Stimulated activated CD8-positive, alpha-beta memory T cell treated with anti-CD3 and anti-CD28 coated beads, Interleukin-2, amount 100 ng/mL, for 48 hours (primary cell): ENCODE measurements at places on chromosomes 3 and 15.

DNA sequence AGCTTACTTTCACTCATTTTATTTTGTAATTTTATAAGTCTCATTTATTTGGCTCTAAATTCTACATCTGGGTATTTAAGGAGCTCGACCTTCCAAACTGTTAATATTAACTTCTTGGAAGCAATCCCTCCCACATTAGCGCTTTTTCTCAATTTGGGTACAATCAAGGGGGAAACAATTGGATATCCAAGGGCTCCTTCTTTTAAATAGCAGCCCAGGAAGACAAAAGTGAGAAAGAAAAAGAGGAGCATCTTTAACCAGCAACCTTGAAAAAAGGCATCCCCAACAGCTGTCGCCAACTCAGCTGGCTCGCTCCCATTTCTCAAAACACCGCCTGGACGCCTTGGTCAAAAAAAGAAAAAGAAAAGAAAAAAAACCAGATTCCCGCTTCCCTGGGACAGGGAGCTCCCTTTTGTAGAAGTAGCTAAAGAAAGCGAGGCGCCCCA, 873 bp downstream of the C3orf70 start:
- DNase-seq, result no peak

DNA sequence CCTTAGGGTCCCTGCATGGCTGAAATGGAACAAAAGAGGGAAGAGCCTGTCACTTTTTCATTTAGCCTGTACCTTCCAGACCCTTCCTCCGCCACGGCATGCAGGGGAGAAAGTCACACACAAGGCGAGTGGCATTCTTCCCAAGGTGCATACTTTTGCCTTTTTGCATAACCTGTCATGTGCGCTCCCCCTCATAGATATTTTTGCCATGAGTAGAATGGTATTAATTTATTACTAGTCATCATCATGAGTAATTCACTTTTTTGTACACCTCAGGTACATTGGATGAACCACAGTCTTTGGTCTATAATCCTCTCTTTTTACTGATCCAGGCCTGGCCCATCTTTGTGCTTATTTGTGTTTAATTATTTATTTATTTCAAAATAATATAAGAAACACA, 8.9 kb upstream of the BUB1B start:
- DNase-seq, result no peak

DNA sequence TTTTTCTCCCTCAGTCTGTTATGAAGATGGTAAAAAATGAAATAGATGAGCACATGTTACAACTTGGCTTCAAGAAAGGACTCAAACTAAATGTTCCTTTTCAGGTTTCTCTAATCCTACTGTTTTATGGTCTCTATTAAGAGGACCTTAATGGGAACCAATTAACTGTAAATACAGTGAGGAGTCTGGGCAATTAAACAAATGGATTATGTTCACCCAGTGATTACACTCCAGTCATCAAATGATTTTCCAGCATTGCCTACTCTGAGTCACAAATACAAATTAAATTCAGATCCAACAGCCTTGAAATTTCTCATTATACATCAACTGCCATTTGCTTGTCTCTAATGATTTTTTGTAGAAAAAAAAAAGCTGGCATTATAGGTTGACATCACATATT, 129.2 kb downstream of the NEK10 start:
- DNase-seq, result no peak

DNA sequence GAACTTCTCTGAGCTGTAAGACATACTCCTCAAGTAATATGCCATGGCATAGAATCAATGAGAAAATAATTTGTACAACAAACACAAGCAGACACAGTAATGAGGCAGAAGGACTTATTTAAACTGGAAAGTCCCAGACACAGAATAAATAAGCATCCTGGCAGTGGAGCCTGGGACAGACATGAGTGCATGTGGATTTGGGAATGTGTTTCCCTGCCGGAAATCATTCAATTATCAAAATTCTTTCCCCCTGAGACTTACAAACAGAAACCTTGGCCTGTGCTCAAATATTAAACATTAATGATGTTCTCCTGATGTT, 520.1 kb downstream of the ROBO1 start:
- no peak for DNase-seq

DNA sequence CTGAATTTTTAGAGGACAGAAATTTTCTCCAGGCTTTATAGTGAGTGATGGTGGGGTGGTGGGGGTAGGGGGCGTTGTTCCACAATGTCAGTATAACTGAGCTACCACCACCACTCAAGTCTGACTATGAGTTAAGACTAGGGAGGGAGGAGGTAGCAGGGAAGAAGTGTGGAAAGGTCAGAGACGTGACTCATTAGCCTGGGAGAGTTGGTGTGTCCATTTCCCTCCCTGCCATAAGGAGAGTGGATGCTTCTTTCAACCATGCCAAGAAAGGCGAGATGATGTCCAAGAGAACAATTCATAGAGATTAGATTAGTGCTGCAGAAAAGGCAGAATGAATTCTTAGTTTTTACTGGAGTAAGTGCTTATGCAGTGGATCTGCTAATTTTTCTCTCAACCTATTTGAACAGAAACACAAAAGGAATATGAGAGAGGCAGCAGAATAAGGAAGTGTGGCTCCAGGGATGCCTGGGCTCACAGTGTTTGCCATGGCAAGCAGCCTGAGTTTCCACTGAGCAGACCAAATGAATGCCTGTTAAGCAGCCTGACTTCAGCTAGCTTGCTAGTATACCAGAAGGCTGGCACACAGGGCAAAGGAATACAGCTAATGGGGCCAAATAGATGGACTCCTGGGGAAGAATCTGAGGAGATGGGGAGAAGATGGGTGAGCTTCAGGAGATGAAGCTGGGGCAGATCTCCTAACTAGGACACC, 708.9 kb downstream of the NTRK3 start:
- DNase-seq, result no peak

GRCh38 chr3:194691481-194692283, 6.0 kb downstream of the FAM43A start:
- DNase-seq, result no peak

DNA sequence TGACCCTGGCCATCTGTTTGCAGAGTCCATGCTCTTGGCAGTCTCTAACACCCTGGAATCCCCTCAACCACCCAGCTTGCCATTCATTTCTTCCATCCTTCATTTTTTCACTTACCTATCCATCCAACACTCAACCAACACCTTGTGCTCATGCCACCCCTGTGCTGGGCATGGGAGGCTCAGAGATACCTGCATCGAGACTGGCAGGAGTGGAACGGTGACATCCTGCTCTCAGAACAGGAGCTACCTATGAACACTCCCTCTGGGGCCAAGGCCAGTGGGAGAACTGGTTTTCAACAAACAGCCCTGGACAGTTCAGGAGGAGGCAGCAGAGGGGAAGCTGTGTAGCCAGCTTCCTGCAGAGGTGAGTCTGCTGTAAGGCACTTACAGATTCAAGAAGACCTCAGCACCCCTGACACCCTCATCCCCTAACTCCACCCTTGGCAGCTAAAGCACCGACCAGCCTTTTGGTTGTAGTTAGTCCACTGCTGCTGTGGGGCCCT, 19.5 kb upstream of the ATP2B2 start:
- no peak for DNase-seq

GRCh38 chr3:151135541-151136337, 50.3 kb downstream of the MED12L start:
- DNase-seq, result peak; percentile 28
